Activated T-helper 17 cell treated with anti-CD3 and anti-CD28 coated beads, Interleukin-2, amount 50 U/mL, for 72 hours (primary cell): ENCODE measurements at places on chromosomes 2 and 18. TPM values are rescaled to one million over a fixed set of nuclear protein-coding genes. Genes with fewer than 3 reads are reported as not detected.

- ATAC-seq, result peak; percentile 100
Measured at GRCh38 chr18:63224630-63225029, 94.9 kb downstream of the BCL2 start.

- ATAC-seq, result no peak
Measured at GRCh38 chr2:216688731-216689340, 6.5 kb downstream of the IGFBP5 start.

The ZNF396 gene
- 0.87 TPM for total RNA-seq

DNA sequence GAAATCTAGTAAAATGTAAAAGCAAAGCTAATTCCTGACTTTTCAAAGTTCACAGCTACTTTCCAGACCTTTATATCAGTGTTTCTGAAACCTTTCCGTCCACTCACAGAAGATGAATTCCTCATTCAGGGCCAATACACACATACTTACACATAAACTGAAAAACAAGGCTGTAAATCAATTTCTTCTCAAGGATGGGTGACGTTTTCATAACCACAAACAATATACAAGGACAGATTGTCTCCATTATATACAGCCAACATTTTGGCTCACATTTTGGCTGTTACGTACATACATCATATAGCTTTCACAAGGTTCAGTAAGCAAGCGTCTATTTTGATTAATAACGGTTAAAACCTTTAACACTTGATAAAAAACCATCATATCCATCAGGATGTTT, 1.4 kb downstream of the RPRD1A start:
- no peak for ATAC-seq

- ATAC-seq, result no peak
Measured at GRCh38 chr2:135182190-135182589, 130.1 kb downstream of the RAB3GAP1 start.

DNA sequence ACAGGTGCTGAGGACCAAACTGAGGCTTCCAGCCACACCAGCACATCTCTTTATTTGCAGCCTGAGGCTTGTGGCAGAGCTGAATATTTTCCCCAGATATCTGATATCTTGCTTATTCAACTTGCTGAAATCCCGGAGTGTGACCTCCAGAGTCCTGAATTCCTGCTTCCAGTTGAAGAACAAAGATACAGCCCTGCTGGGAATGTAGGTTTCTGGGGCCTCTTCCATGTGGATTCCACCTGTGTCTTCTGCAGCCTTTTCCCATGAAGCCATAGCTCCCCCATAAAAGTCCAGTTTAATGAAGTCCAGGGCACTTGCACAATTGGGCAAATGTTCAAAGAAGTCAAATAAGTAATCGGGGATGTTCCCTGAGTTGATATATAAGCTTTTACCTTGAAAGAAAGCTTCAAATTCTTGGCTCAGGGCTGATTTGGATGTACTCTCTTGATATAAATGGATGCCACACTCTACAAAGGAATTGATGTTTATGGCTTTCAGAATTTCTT, 14.9 kb downstream of the NLRC4 start:
- ATAC-seq, result no peak

DNA sequence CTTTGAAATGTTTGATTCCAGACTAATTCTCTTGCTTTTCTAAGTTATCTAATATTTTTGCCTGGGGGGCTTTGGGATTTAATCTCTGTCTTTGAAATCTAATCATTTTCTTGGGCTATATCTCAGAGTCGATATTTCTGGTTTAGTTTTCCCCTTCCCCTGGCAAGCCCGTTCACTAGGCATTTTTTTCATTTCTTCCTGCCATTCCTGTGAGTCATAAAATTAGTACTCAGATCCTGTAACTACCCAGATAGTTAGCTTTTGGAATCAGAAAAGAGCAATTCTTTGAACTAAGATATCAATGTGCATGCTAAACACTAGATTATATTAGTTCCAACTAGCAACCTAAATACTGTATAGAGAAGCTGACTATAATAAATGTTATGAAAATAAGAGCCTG, 29.4 kb upstream of the RNF149 start:
- no peak for ATAC-seq

- ATAC-seq, result no peak
Measured at GRCh38 chr2:125037135-125037653, 1012.1 kb downstream of the CNTNAP5 start.

The CROCC2 gene
- total RNA-seq, result not detected

DNA sequence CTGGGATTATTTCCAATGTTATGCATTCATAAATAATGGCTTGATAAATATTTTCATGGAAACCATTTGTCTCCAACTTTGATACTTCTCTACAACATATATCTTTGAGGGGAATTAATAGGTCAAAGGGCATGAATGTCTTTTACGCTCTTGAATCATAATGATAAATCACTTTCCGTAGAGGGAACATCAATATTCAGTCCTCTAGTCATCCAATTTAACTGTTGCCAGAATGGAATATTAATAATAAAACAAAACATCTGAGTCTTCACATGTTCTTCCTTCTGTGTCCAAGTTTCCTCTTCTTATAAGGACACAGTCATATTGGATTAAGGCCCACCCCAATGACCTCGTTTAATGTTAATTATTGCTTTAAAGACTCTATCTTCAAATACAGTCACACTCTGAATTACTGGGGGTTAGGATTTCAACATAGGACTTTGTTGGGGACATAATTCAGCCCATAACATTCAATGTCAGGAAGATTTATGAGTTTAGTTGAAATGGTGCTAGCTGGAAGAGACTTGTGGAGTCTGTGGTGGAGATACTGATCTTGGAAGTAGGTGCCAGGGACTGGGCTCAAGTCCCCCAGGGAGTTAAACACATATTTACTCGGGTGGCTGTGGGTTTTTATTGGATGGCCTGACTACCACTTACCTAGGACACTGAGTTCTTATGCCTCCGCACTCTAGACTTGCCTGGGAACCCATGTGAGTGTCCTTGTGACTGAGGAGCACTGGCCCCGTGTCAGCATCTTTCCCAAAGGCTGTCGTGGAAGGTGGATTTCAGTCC, 85.0 kb upstream of the SEC11C start:
- no peak for ATAC-seq

DNA sequence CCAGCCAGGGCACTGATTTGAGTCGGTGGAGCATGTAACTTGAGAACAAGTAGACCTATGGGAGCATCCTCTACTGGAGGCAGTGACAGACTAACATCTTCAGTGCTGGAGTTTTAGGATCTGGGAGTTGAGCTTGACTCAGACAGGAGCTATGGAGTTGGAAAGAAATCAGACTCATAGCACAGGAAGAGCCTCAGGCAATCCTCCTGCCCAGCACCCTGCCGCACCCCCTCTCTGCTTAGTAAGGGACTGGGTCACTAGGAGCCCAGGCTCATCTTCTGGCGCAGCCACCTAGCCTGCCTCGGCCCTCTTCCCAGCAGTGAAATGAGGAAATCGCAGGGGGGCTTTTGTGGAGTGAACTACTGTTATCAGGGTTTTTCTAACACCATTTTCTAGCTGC, 3.6 kb downstream of the ARID5A start:
- no peak for ATAC-seq

- ATAC-seq, result no peak
Measured at GRCh38 chr2:213306316-213306942, 22.2 kb downstream of the SPAG16 start.

GRCh38 chr18:61825386-61825785, 67.4 kb downstream of the RNF152 start:
- no peak for ATAC-seq

- ATAC-seq, result no peak
Measured at GRCh38 chr2:202815548-202816360, 55.8 kb downstream of the ICA1L start.

DNA sequence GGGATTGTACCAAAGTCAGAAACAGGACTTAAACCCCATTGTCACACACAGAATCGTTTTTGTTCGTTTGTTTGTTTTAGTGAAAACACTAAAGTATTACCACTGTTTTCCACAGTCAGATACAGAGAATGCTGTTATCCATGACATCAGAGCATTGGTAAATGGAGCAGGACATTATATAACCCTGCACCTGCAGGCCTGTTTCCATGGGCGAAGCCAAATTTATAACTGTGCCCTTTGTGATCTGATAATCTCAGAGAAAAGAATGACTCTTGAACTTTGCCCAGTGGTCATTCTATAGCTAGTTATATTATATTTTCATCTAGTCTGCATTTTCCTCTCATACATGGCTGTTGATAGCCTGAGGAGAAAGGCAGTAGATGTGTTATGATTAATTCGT, 217.6 kb downstream of the TMEM182 start:
- ATAC-seq, result no peak

The CABYR gene
- total RNA-seq, result 5.2 TPM

The ANKRD29 gene
- total RNA-seq, result not detected

- peak; percentile 56 for ATAC-seq
Measured at GRCh38 chr2:199471443-199472057, 13.8 kb upstream of the SATB2 start.

DNA sequence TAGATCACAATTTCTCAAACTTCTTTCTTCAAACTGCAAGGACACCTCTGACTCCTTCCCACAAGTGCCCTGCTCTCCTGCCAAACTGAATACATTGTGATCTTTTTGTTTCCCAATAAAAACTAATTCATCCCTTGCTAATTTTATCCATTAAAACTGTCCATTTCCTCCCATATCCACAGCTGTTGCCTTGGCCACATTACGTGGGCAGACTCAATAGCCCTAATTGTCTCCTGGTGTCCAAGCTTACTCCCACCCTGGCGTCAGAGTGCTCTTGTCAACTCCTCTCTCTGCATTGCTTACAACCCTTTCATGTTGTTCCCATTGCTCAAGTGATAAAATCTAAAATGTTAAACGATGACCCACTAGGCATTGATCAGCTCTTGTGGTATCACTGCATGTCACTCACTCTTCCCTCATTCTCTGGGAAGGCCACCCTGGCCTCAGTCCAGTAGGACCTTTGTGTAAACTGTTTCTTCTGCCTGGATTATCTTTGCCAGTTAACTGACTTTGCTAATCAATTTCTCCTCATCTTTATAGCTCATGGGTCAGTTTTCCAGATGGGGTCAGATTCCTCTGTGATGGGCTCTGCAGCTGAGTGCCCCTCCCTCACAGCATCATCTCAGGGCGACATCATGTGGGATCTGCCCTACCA, 525.0 kb downstream of the SLC4A3 start:
- ATAC-seq, result no peak

DNA sequence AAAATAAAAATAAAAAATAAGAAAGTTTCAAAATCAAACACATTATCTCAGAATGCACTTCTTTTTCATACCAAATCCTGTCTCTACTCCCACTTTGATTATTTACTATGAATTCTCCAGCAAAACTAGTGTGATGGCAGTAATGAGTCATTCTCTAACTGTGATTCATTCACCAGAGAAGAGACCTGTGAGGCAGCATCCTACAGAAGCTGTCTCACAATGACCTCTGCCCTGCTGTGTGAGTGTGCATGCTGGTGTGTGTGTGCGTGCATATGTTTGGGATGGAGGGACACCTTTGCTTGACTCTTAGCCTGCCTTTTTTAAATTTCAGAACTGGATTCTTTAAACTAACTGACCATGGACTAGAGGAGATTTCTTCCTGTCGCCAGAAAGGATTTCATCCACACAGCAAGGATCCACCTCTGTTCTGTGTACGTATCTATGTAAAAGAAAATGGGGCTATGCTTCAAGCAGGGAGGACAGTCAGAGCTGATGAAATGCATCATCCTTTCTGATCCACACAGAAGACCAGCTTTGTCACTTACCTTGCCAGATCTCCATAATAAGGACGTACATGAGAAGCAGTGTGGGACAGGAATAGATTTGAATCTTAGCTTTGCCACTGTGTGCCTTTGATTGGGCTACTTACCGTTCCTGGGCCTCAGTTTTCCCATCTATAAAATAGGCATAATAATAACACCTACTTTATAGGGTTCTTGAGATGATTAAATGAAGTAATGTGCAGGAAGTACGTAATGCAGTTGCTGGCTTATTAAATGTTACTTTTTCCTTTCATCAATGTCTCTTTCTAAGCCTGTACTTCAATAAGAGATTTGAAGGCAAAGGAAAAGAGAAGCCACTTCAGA, 31.2 kb downstream of the STAMBP start:
- peak; percentile 94 for ATAC-seq

DNA sequence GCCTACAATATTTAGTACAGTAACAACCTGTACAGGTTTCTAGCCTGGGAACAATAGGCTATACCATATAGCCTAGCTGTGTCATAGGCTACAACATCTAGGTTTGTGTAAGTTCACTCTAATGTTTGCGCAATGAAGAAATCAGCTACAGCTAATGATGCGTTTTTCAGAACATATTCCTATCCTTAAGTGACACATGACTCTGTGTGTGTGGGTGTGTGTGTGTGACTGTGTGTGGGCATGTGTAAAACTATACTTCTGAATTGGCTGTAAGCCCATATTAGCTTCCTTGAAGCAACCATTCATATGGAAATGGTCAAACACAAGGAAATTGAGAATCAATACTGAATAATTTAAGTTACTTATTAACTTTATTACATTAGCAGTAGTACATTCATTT, 120.8 kb upstream of the SULT1C3 start:
- ATAC-seq, result no peak

- no peak for ATAC-seq
Measured at GRCh38 chr2:41521211-41521610, 526.6 kb upstream of the PKDCC start.

The CD8A gene
- 0.80 TPM for total RNA-seq

The LRP1B gene
- total RNA-seq, result not detected

DNA sequence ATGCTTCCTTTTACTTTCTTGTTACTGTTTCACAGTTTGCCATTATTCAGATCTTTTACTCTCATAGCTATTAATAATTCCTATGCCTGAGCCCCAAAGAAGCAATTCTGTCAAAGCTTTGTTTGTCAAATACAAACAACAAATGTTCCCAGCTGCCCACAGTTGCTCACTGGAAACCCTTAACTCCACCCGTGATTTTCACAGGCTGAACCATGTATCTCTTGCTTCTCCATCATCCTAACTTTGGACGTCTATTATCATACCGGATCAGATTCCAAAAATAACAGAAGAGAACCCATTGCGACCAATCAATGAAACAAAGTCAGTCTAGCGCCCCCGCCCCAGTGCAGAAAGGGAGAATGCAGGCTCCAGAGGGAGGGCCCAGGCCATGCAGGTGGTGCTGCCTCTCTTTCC, 24.2 kb downstream of the COLEC12 start:
- ATAC-seq, result no peak

DNA sequence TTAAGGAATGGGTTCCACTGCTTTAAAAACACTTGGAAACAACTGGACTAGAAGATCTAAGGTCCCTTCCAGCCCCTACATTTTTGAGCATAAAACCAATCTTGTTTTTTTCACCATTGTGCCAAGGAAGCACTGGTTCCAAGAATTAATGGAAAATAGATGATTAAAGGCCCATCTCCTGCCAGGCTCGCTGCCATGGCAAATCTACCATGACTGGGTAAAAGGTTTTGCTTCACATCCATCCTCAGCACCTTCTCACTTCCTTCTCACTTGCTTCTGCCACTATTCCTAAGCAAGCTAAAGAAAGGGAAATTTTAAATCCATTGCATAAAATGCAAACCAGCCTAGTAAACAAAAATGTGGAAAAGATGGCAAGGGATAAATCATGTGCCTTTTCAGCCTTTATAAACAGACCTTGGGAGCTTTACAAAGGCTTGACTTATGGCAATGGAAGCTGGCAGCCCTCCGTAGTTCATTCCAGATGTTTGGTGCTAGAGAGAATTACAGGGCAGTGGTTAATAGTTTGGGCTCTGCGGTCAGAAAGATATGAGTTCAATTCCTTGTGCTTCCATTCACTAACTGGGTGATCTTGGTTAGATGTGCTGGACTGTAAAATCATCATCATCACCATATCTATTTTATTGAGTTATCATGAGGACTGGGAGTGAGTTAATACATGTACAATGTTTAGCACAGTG, 27.0 kb upstream of the ST3GAL5 start:
- no peak for ATAC-seq
